ENCODE measurements at places on chromosomes 11 and 22. TPM values are rescaled to one million over a fixed set of nuclear protein-coding genes. Genes with fewer than 3 reads are reported as not detected.

DNA sequence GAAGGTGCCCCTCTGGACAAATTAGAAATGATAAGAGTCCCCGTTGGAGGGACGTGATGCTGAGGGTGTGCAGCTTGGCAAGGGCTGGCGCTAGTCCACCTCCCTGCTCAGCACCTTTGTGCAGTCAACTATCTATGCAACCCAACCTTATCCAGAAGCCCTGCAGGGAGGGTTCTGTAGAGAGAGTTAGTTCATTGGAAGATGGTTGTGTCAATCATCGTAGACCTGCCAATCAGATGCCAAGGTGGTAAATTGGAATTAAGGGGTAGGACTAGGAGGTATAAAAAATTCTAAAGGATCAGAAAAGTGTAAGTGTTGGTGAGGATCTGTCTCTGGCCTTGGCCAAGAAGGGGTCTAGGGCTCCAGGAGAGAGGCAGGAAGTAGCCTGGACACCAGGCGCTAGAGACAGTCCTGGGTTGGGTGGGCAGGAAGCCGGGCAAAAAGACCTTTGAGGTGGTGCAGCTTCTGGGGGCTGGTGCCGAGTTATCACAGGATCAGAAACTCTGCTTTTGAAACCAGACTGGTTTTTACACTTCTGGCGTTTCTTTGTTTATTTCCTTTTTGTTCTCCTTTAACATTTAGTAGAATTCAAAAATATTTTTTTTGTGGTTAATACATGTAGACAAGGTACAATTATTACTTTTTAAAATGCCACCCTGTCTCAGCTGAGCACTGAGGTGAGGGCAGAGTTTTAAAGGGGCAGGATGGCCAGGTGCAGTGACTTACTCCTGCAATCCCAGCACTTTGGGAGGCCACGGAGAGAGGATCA, 1.6 kb downstream of the C1QTNF6 start:
- DNase-seq, result peak; percentile 79

DNA sequence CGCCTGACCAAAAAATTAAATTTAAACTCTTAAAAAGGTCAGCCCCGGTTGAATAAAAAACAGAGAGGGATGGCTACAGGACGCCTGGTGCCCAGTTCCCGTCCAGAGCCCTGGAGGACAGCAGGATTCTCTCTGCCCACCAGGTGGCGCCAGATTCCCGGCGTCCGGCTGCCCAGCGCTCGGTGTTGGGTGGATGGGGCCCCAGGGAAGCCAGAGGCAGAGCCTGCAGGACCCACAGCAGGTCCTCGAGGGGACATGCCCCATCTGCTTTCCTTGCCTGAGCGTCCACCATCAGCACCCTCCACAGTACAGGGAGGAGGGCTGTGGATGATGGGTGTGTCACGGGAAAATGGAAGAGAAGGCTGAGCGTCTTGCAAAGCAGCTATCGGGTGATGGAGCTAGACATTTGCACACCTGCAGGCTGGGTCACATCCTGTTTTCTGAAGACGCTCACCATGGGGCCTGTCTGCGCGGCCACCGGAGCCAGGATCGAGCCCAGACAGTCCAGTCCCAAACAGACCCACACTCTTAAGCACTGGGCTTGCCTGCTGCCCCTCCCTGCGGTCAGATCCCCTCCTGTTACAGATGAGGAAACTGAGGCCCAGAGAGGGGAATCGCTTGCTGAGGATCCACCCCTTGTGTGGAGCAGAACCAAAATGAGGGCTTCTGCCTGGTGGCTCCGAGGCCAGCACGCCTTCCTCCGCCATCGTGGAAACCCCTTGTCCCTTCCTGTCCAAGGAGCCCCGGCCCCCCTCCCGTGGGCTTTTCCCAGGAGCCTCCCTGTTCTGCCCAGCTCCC, 18.5 kb upstream of the CBX7 start:
- peak; percentile 97 for DNase-seq

- peak; percentile 82 for DNase-seq
Observed at GRCh38 chr11:128422576-128423370, 164.6 kb downstream of the ETS1 start.

- no peak for DNase-seq
Observed at GRCh38 chr11:34620820-34621792, at the start of gene EHF. Gene EHF (plus strand): TSS chr11:34621093. CDS start chr11:34642631, 21,538 bp downstream.

- no peak for DNase-seq
Observed at GRCh38 chr11:109606256-109606655, 184.3 kb downstream of the C11orf87 start.

The UBQLN3 gene
- total RNA-seq, result 0.51 TPM

DNA sequence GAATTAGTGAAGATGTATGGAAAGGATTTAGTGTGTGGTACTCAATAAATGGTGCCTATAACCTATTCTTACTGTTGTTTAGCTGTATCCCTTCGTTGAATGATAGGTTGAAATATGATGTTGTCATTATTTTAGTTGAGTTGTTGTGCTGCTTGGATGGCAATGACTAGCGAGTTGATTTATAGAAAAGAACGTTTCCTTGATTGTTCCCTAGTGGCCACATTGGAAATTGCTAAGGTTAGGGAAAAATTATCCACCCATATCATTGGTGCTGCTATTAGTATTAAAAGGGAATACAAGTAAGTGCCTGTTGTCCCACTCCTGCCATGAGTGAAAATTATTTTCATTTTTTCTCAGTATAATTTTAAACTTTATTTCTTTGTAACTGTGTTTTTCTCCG, 14.5 kb downstream of the EMSY start:
- no peak for DNase-seq

The TBX1 gene
- 0.68 TPM for total RNA-seq

The SORL1 gene
- 142 TPM for total RNA-seq

The KCNA4 gene
- total RNA-seq, result not detected

GRCh38 chr11:68454767-68455166, 5.8 kb upstream of the PPP6R3 start:
- peak; percentile 63 for DNase-seq

DNA sequence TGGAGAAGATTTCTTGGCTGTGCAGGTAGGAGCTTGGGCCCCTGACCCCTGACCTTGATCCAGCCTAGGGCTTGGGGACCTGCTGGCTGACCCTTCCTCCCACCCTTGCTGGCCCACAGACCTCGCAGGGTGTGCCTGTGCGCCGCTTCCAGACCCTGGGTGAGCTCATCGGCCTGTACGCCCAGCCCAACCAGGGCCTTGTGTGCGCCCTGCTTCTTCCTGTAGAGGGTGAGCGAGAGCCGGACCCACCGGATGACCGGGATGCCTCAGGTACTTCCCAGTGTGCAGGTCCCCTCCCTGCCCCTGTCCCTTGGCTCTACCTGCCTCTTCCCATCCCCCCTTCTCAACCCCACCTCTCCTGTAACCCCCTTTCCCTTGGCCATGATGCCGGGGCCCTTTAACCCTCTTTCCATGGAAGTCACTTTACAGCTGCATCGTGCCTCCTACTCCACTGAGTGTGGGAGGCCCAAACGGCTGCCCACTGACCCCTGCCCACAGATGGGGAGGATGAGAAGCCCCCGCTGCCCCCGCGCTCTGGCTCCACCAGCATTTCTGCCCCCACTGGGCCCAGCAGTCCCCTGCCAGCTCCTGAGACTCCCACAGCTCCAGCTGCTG, 3.8 kb downstream of the INPPL1 start:
- DNase-seq, result peak; percentile 70

GRCh38 chr22:19516378-19517170, 7.6 kb downstream of the CLDN5 start:
- no peak for DNase-seq

- DNase-seq, result peak; percentile 52
Observed at GRCh38 chr11:14229472-14229871, 129.5 kb downstream of the RRAS2 start.

Data from spleen (tissue), 13 donors.